HAP-1 (cell line): ENCODE measurements at places on chromosomes 7 and 10.
A peak's percentile ranks its signal among the peaks of the same experiment; 100 is the strongest.

GRCh38 chr10:112307358-112308124 is 24.3 kb downstream of the TECTB start:
- DNase-seq: peak; percentile 56

DNA sequence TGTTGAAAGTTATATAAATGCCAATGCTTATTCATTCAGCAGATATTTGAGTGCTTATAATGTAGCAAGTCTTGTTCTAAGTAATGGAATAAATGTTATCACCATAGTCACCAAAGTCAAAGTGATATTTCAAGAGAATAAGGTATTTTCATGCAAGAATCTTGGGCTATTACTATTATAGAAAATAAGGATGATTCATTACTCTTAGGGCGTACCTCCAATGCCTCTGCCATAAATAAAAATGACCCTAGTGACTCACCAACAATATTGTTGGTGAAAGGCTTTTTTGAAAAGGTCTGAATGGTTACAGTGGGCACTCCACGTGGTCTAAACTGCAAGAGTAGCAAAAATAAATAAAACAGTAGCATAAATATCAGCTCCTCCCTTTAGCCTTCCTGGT is 68.4 kb downstream of the RALA start:
- no peak for DNase-seq

- no peak for DNase-seq
Measured at GRCh38 chr10:114373631-114374030, 30.7 kb downstream of the AFAP1L2 start.

DNA sequence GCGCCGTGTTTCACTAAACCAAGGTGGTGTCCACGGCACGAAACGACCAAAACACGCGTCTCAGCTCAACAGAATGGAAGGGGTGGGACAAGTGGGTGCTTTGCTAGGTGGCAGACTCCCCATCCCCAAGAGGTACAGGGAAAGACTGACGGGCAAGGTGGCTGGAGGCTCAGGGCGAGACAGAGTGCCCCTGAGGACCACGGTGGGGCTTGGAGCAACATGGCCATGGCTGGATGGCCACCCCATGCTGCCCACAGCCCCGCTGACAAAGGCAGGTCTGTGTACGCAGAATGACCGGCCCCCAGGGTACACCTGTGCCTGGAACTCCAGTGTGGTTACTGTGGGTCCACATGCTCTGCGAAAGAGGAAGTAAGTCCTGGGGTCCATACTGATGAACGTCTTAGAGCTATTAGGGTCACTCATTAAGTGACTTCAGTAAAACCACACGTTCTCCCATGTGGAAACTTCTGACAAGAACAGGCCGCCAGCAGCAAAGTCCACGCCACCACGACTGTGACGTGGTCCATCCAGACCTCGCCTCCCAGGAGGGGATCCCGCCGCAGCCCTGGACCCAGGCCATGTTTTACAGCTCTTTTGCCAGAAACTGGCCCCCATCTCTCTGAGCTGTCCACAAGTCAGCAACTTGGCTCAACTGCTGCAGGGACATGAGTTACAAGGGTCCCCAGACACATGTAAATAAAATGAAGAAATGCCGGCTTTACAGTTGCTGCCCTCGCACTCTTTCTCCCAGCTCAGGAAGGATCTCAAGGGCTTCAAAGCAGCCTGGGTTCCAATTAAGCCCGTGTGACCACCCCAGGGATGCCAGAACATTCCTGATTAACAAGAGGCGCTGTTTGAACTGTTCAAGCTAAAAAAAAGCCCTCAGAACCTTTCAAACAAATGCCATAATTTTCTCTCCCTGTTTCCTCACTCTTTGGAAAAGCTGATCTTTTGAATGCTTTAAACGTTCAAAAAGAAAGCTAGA is 66.8 kb downstream of the MAD1L1 start:
- DNase-seq: no peak

DNA sequence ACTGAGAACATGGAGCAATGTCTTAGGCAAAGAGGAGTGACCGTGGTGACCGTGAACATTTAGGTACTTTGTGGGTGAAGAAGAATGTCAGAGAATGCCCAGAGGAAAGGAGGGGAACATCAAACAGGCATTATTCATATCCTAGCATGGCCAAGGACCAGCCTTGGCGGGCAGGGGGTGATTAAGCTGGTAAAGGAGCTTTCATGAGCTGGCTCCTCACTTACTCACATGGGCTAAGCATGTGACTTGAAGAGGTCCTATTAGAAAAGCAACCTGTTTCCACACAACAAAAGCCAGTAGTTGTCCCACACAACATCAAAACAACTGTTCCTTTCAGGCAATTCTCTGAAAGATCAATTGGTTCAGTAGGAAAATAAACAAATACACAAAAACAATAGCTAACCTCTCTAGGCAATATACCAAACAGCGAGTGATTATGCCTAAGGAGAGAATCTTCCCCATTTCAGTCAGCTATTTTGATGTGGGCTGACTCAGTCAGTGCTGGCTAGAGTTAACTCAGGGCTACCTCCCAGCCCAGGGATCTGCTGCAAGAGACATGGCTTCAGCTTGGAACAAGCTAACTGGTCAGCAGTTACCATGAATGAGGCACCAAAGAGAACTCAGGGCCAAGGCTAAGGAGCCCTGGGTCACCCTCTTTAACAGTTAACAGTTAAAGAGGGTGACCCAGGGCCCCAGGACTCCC is 283.5 kb downstream of the ARHGAP12 start:
- DNase-seq: no peak

DNA sequence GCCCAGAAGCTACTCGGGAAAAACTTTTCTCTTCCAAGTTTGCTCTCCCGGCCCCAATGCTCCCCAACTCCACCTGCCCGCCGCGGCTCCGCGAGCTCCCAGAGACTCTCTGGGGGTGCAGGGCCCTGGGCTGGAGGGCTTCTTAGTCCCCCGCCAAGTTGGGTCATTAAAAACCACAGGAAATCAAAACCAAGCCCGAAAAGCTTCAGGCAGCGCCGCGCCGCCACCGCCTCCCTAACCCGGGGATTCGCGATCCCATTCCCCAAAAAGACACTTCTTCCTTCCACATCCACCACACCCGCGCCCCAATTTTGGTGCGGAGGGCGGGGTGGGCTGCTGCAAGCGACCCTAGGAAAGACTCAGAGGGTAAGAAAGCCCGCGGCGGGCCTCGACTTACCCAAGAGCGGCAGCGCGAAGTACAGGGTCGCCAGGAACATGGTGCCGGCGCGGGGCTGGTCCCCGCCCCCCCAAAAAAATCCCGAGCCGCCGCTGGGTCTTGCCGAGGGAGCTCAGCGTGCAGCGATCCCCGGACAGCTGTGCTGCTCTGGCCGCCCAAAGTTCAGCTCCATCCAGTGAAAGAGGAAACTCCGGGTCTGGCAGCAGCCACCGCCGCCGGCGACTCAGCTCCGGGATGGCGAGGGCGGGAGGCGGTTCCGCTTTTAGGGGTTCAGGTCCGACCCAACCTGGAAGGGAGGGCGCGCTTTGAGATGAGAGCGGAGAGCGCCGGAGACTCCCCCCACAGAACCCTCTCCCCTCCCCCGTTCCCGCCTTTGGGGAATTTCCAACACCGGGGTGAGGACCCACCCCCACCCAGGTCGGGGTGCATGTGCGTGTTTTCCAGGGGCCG is 1.2 kb downstream of the GFRA1 start:
- DNase-seq: no peak

DNA sequence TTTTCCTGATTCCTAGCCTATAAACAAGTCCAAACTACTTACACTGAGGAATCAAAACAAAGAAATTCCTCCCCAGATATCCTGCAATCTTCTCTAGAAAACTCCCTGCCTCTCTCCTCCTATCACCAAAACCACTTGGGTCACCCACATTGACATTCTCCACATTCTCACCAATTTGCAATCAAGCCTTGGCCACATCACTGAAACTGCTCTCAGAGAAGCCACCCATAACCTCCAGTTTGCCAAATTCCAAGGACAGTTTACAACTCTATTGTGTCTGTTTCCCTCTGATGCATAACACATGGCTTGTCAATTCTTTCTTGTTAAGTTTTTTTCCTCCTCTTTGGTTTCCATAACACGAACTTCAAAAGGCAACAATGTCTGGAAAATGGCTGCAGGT is 233.5 kb downstream of the XPNPEP1 start:
- DNase-seq: no peak
